ENCODE measurements at places on chromosomes 6 and 20.

- DNase-seq = no peak
These were observed 28.2 kb upstream of the KCNB1 start for GRCh38 chr20:49510562-49511122.

DNA sequence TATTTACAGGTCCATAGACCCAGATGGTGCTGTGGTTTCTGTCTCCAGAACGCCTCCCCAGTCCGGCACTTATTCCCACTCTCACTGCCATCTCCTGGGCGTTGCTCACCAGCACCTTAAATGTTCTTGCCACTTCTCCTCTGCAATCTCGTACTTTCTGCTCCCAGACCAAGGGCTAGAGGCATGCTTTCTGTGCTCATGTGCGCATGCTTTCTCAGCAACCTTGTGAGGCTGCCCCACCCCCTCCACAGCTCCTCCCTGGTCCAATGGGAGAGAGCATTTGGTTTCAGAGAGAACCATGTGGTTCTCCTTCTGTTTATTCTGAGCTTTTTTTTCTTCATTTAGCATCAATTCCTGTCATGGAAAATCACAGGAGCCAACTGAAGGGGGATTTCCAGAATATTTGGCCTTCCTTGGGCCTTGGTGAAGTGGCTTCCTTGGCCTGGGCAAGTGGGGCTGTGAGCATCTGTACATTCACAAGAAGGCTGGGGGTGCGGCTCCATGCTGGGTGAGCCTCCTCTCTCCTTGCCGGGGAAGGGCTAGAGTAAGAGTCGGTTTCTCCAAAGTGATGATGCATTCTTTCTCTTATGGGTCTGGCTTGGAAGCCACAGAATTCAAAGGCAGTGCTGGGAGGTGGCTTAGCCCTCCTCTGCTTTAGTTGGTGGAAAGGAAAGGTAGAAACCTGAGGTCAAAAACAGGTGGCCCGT, 66.6 kb downstream of the PHACTR3 start:
- no peak for DNase-seq

GRCh38 chr6:152356662-152357061, 280.5 kb downstream of the SYNE1 start:
- DNase-seq = no peak

DNA sequence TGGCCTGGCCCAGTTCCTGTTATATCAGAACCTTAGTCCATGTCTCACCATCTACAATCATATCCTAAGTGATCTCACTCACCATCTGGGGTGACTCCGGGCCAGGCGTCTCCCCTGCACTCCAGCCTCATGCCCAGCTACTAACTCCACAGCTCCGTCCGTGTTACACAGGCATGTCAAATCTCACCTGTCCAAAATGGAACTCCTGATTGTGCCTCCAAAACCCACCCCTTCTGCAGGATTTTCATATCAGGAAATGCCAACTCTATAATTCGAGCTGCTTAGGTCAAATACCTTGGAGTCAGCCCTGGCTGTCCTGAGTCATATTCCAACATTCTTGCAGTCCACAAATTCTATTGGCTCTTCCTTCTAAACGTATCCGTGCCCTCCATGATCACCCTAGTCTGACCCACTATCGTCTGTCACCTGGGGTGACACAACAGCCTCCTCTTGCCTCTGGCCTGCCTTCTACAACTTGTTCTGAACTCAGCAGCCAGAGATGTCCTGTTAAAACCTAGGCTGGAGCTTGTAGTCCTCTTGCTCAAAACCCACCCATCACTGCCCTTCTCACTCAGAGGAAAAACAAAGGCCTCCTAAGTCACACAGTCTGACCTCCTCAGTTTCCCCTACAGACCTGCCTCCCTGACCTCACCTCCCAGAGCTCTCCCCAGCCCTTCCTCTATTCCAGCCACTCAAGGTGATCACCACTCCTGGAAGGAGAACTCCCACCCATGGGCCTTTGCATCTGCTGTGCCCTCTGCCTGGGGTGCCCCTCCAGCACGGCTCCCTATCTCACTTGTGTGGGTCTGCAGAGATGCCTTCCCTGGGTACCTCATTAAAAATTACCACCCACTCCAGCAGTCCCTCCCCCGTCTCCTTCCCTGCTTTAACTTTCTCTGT, 85.3 kb upstream of the SIRPA start:
- no peak for DNase-seq

GRCh38 chr20:19512886-19513677, 245.0 kb upstream of the RIN2 start:
- no peak for DNase-seq

GRCh38 chr6:52104979-52105378, 17.6 kb upstream of the PKHD1 start:
- DNase-seq = no peak

DNA sequence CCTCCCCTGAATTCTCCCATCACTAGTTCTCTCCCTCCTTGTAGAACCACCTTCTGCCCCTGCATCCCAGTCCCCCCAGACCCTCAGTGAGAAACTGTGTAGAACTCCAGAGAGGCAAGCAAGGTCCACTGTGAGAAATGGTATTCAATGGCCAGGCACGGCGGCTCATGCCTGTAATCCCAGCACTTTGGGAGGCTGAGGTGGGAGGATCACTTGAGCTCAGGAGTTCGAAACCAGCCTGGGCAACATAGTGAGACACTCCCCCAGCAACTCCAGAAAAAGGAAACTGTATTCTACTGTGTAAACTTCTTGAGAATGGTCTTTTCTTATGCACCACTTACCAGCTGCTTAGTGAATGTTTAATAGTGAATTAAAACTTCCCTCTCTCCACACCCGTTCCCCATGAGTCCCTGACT, 8.2 kb upstream of the CD83 start:
- no peak for DNase-seq

DNA sequence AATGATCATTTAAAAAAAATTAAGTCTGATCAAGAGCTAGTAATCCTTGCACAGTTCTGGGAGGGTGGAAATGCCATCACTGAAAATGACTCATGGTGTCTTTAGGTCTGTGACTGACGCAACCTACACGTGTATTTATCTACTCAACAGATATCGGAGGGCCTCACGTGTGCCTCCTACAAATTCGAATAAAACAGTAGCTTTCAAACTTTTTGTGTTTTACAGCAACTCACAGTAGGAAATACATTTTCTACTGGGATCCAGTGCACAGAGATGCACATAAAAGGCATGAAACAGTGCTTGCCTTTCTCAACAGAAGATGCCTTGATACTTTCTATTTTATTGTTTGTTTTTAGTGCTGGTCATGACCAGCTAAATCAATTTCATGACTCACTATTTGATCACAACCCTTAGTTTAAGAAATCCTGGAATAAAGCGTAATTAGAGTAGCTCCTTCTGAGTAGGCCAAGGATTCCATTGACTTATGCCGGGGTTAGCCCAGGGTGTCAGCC, 210.0 kb upstream of the SNX9 start:
- no peak for DNase-seq

DNA sequence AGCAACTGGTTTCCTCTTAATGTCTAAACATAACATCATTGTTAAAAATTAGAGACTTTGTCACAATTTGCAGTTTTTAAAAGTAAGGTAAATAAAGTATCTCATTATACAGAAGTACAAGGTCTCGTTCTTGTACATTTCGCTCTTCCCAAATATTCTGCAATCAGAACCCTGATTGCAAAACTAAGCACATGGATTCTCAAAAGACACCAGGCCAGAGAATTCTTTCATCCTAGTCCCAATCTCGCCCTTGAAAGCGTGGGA, 355 bp upstream of the AKAP7 start:
- no peak for DNase-seq

GRCh38 chr6:40323881-40324634, 263.1 kb downstream of the LRFN2 start:
- DNase-seq = no peak

- no peak for DNase-seq
These were observed 6.4 kb upstream of the FANCE start for GRCh38 chr6:35445691-35446090.

DNA sequence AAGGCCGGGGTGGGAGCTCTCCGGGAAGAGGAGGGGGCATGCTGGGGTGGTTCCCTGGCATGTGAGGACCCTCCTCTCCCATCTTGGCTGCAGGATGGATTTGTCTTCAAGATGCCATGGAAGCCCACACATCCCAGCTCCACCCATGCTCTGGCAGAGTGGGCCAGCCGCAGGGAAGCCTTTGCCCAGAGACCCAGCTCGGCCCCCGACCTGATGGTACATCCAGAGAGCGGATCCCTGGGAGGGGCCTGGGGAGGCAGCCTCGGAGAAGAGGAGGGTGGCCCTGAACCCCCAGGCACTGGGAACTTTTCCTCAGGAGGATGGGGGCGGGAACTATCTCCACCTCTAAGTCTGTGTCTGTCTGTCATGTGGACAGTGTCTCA, 4.8 kb downstream of the CDC25B start:
- no peak for DNase-seq

Measured in stimulated activated CD4-positive, alpha-beta T cell treated with anti-CD3 and anti-CD28 coated beads, Interleukin-1b, Interleukin-23, amount 100 ng/mL, for 24 hours (primary cell).